ENCODE measurements at places on chromosomes 3 and 15.

GRCh38 chr15:37764733-37765191 is 169.7 kb upstream of the TMCO5A start:
- DNase-seq: no peak

DNA sequence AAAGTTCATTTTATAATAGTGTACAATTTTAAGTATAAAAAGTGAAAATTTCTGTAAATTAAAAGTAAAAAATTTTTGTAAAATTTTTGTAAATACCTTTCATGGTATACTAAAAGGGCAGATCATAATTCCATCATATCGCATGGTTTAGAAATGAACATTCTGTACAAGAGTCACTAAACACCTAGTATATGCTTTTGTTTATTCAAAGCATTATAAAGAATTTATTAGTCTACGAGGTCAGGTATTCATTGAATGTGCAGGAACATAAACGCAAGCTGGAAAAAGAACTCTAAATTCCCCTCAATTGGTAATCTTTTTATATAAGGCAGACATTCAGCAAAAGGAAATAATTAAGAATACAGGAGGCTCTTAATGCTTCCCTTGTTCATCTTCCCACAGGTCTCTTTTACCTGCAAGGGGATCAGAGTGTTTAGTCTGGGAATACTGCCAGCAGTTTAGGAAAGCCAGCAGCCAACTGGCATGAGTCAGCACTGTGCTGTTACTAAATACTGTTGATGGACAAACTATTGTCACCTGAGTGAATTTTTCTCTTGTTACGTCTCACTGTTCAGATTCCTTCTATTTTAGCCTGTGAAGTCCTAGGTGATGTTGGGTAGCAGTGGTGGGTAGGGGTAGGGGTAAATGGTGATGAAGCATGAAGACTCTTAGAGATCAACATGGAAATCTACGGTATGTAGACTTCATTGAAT is 70.1 kb downstream of the UQCC5 start:
- no peak for DNase-seq

DNA sequence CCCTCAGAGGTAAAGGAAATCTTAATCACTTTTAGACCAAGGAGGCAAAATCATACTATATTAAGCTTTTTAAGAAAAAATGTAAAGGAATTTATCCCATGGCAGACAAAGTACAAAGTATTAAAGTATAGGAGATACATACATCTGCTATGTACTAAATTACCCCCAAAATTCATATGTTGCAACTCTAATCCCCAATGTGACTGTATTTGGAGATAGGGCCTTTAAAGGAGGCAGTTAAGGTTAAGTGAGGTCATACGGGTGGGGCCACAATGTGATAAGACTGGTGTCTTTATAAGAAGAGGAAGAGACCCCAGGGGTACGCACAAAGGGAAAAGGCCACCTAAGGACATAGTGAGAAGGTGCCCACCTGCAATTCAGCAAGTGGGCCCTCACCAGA is 657.0 kb upstream of the ADAMTS9 start:
- DNase-seq: no peak

DNA sequence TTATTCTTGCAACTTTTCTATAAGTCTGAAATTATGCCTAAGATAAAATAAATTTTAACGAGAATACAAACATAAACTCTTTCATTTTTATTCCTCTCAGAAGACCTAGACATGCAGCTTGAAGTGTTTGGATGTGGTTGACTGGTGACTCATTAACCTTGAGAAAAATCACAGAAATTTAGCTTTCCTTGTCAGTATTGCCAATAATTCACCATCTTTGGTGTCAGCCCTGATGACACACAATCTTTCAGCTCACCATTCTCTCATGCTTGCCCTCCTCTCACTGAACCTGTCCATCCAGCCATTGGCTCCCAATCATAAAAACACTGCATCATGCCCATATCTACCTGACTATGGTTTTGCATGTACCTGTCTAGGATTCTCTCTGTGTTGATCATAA is 22.6 kb upstream of the TNFAIP8L3 start:
- no peak for DNase-seq

- no peak for DNase-seq
Observed at GRCh38 chr3:150743508-150743907, 19.5 kb downstream of the SIAH2 start.

DNA sequence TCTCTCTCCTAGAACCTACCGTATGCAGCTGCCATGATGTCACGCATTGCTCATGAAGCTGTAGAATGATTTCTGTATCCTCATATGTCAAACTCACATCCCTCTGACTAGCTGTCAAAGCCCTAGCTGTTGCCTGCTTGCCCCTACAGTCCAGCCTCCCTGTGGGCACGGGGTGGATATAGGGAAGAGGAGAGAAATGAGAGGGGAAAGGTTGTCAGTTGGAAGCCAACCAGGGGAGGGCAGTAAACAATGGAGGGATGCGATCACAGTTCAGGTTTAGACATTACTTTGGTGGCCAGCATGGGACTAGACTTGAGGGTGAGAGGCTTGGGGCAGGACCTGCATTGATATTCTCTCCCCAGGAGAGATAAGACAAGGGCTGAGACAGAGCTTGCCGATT is 1.7 kb upstream of the HDGFL3 start:
- no peak for DNase-seq

GRCh38 chr3:42720126-42720525 is 17.5 kb upstream of the HHATL start:
- no peak for DNase-seq

DNA sequence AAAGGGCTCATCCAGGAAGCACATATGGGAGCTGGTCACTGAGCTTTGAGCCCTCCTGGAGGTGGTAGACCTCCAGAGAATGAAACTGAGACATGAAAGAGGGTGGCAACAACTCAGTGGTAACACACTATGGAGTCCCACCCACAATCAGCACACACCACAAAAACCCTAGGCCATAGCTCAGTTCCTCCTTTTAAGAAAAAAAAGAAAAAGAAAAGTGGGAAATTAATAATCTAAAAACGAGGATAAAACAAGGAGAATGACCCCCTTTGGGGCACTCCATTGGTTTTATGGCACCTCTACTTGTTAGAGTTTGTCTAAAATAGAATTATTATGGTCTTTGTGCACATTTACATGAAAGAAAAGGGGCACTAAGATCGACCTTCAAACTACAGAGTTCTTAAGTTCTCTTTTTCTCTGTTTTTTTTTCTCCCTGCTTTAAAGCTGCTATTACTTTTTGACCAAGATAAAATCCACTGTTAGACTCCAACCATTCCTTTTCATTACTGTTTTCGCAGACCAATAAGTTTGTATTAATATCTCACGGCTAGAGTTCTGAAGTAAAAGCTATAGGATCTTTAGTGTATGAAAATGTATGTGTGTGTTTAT is 40.2 kb upstream of the ZBTB20 start:
- DNase-seq: no peak

DNA sequence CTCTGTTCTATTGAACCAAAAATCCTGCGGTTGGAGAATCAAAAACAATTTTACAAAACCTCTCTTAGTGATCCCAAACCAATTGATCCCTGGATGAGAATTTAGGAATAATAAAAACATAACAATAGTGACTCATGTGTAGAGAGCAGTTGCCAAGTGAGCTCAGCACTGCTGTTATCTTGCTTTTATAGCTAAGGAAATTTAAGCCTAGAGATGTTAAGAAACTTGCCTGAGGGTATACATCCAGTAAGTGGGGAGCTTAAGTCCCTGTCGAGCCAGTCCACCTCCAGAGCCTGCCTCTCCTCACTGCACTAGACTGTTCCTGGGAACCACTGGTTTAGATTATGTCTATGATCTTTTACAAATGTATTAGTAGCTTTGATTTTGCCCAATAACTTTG is 358.4 kb upstream of the LMCD1 start:
- DNase-seq: no peak

DNA sequence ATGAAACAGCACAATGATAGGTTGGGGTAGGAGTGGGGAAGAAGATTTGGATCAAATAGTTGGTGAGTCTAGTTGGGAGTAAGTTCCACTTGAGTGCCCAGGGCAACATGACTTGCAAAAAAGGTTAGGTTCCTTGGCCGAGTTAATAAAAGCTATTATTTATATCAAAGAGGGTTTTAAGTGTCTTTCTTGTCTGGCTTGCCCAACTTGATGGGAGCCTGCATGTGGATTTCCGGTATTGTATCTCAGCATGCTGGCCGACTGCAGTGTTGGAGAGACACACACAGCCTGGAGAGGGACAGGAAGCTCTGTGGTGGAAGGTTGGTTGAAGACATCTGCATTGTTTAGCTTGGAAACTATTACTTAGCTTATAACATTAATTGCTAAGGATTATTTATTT is 449.5 kb upstream of the TBL1XR1 start:
- DNase-seq: peak; percentile 4

- no peak for DNase-seq
Observed at GRCh38 chr3:41265823-41266273, 66.5 kb downstream of the CTNNB1 start.

DNA sequence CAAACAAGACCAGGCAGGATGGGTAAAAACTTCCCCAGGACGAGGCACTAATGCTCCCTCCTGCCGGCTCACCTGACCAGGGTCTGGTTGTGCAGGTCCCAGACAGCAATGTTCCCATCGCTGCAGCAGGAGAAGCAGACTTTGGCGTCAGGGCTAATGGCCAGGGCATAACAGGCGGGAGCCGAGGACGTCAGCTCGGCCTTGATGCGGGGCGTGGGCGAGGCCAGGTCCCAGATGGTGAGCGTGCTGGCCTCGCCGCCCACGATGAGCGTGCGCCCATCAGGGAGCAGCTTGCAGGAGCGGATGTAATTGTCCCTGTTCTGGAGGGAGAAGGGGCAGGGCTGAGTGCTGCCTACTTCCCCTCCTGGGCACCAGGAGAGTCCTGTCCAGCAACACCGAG is 43.4 kb downstream of the TLE3 start:
- no peak for DNase-seq

DNA sequence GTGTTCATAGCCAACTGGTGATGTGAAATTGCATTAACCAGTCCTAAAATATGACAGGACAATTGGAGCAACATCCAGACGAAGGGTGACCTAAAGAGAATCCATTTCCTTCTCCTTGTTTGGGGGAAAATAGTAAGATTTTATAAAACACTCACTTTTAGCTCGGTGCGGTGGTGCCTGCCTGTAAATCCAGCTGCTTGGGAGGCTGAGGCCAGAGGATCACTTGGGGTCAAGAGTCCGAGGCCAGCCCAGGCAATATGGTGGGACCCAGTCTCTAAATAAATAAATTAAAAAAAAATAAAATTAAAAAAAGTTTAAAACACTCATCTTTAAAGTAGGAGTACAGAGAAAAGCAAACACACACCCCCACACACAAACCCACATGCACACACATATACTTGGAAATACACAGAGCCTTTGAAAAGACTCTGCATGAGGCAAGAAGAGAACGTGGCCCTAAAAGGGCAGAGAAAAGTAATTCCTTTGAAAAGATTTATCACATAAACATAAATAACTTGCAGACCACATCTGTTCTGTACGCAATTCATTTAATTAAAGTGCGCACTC is 14.1 kb upstream of the LOXL1 start:
- DNase-seq: no peak

GRCh38 chr3:196803891-196804468 is 63.7 kb upstream of the SENP5 start:
- DNase-seq: no peak

- DNase-seq: no peak
Observed at GRCh38 chr3:16507578-16508242, 5.8 kb downstream of the RFTN1 start.

DNA sequence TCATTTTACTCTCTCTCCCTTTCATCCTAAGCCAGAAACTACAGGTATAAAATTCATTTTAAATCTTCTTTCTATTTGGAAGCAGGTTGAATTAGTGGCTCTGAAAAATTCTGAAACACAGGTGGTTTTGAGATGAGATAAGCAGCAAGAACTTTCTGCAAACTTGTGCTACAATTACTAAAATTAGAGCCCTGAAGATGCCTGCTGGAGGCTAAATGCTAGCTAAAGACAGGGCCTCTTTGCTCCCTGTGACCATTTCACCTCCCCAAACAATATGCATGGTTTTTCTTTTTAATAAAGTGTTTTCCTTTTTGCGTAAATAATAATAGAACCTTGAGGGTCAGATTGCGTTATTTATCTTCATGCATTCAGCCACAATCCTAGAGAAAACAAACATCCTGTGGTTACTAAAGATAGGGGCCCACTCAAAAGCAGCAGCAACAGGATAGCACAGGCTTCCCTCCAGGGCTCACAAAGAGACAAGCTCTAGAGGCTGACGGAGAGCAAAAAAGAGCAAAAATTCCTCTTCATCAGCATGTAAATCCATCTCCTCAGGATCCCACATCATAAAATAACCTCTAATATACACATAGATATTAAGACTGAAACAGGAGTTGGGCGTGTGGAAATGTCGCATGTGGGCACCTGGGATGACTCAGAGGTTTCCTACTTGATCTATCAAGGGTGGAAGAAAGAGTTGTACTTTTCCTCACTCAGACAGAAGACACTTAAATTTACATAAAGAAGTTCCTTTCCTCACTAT is 26.5 kb upstream of the CP start:
- DNase-seq: no peak

GRCh38 chr3:157204431-157204830 is 44.5 kb upstream of the CCNL1 start:
- DNase-seq: no peak

GRCh38 chr3:72591522-72592421 is 256.5 kb downstream of the SHQ1 start:
- DNase-seq: no peak

DNA sequence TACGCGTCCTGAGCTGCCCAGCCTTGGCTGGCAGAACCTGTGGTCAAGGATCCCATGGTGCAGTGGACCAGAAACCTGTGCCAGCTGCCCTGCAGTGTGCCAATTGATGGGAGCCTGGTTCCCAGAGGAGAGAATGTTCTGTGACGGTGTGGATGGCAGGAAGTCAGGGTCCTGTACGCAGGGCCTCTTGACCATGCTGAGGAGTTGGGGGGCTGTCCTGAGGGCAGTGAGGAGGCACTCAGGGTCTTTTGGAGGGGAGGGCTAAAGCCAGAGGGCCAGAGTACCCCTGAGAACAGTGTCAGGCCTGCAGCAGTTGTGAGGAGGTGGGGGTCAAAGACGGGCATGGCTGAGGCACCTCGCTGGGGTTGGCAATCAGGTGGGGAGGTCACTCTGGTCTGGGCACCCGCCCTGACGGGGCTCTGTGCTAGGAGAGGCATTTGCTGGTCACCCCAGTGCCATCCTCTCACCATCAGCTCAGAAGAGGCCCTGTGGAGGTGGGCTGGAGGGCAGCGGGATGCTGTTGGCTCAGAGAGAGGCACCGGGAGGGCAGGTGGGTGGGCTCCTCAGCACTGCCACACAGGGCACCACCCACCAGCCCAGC is 61.0 kb downstream of the SCN5A start:
- DNase-seq: no peak

DNA sequence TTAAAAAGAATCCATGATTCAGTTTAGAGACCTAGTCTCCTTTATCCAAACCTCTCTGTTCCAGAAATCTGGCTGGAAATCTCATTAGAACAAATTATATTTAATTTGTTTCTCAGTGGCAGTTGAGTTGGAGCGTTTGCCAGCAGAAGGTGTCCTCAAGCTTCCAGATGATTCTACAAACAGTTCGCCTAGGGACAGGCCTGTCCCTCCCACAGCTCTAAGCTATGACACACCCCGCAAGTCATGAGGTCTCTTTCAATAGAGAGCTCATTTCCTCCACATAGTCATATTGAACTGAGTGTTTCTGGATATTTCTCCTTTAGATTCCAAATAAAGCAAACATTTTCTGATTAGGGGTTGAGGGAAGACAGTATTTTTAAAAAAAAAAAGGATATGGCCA is 230.3 kb downstream of the ATP8B4 start:
- no peak for DNase-seq
